Activated T-cell treated with anti-CD3 and anti-CD28 coated beads for 48 hours (primary cell): ENCODE measurements at places on chromosomes 2 and 18.
A peak's percentile ranks its signal among the peaks of the same experiment; 100 is the strongest.

DNA sequence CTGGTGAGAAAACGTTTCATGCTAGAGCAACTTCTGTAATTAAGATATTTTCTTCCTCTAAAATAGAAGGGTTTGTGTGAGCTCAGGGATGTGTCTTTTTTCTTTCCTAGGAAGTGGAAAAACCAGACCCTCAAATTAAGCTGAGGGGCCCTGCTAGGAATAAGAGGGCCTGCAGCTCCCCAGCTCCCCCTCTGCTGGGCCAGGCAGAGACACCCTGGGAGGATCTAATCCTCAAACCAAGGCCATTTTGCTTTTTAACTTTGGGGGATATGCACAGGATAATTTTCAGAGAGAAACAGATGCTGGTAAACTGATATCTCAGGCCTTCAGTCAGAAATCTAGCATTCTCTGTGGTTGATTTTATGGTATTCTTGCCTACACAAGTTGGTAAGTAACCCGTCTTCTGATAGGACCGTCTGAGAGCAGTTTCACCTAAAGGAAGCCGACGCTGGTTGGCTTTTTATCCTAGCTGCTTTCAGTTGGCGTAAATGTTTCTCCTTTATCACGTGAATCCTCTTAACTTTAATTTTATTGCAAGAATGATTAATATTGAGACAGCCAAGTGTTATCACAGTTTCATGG is 34.8 kb downstream of the SNTG2 start:
- no peak for DNase-seq

DNA sequence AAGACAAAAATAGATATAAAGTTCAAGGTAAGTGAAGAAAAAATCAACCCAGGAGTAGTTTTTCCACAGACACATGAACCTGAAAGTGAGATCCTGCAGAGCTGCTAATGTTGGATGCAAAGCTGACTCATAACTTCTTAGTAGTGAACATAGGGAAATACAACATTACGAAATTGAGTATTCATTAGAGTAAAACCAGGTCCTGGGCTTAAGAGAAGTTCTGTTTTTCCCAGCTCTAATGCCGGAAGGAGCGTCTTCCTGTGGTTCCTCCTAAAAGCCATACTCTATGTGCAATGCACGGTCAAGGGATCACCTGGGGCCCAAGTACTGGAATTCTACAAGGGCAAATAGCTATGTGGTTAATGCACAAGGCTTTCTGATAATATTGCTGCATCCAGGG is 141.7 kb downstream of the RBMS1 start:
- no peak for DNase-seq

DNA sequence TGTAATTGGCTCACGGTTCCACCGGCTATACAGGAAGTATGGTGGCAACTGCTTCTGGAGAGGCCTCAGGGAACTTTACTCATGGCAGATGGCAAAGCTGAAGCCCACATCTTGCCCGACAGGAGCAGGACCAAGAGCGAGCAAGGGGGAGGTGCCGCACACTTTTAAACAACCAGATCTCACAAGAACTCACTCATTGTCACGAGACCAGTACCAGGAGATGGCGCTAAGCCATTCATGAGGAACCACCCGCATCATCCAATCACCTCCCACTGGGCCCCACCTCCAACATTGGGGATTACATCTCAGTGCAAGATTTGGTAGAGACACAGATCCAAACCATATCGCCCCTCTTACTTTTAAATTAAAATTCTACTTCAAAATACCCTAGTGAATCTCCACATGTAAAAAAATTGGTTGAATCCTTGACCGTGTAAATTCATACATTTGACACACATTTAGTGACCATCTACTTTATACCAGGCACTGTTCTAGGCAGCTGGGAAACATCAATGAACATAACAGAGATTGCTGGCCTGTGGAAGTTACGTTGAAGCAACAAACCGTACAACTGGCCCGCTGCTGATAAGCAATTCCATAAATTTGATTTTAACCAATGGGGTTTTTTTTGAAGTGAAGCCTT is 87.6 kb downstream of the ALPK2 start:
- DNase-seq, result no peak

GRCh38 chr2:118430510-118431164 is 342.4 kb downstream of the INSIG2 start:
- DNase-seq, result no peak

GRCh38 chr2:135985826-135986393 is 484 bp upstream of the DARS1 start:
- peak; percentile 80 for DNase-seq

DNA sequence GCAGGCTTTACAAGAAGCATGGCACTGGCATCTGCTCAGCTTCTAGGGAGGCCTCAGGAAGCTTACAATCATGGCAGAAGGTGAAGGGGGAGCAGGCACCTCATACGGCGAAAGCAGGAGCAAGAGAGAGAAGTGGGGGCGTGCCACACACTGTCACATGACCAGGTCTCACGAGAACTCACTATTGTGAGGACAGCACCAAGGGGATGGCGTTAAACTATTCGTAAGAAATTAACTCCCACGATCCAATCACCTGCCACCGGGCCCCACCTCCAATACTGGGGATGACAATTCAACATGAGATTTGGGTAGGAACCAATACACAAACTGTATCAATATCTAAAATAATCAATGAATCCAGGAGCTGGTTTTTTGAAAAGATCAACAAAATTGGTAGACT is 156.0 kb upstream of the DPP10 start:
- no peak for DNase-seq

DNA sequence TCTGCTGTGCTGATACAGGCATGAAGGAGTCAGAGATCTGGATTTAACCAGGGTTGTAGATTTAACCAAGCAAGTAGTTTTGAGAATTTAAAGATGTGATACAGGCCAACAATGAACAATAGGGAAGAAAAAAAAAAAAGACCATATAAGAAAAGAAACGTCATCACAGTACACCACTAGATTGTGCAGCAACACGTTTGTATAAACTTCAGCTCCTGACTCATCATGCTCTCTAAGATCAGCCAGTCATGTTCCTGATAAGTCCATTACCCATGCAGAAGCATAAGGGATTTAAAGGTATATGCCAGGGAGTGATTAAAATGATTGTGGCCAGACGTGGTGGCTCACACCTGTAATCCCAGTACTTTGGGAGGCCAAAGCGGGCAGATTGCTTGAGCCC is 22.3 kb upstream of the ERICH2 start:
- DNase-seq, result no peak
